Gastroesophageal sphincter (tissue), 4 donors: ENCODE measurements at places on chromosomes 5 and 9.
A peak's percentile ranks its signal among the peaks of the same experiment; 100 is the strongest.

- ATAC-seq, result no peak
Observed at GRCh38 chr5:116130471-116130870, 45.6 kb downstream of the COMMD10 start.

DNA sequence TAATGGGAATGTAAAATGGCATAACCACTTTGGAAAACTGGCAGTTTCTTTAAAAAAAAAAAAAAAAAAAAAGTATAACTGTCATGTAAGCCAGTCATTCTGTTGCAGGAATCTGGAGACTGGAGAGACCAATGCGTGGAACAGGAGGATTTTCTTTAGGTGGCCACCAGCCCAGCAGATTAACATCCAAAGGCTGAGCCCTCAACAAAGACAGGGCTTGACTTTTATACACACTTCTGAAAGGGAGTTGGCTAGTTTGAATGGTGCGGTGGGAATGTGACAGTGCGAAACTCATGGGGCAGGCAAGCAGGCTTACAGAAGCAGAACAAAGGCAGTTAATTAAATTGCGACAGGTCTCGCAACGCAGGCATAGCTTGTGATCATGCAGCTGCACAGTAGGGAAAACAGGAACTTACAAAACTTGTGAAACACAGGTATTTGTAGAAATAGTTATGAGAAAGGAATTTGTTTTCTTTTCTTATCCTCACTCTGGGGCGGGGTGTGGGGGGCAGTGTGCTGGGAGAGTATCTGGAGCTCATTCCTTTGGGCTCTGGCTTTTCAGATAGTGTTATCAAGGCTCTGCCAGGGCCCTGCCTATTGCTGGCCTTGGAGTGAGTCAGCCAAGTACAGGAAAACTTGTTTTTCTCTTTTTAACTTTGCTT is 12.0 kb downstream of the UIMC1 start:
- peak; percentile 50 for ATAC-seq

- ATAC-seq, result no peak
Observed at GRCh38 chr5:157390551-157391297, 69.3 kb upstream of the NIPAL4 start.

DNA sequence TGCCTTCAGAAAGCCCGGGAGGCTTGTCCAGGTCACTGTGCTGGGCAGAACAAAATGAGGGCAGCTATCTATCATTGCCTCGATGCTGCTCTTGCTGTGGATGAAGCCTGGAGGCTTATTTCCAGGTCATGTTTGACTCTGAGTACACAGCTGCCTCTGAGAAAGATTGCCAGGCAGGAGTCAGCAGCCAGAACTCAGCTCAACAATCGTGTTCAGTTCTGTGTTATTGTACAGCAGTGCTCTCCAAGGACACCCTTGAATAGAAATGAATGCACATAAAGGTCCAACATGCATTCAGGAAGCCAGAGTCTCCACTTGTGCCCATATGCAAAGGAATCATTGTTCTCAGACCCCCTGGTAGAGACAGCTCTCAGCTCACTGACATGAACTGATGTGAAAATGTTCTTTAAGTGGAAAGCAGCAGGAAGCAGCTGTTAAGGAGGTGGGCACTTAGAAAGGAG is 61.7 kb upstream of the ZFR start:
- no peak for ATAC-seq

- ATAC-seq, result no peak
Observed at GRCh38 chr9:5514617-5515260, 4.4 kb downstream of the PDCD1LG2 start.

DNA sequence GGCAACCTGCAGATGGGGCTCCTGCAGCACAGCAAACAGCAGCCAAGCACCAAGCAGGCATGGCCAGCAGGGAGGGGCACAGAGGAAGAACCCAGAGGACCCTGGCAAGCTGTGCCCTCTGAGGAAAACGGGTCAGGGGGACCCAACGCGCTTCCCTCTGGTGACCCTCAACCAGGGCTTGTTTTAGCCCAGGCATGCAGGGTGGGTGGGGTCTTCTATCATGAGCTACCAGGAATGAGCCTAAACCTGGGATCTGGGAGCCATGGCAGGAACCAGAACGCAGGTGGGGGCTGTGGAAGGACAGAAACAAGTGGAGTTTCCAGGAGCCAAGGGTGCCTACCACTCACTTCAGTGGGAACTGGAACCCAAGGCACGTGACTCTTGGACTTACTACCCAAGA is 20.9 kb downstream of the IPPK start:
- ATAC-seq, result no peak

GRCh38 chr5:122608222-122608621 is 166.7 kb upstream of the SNX2 start:
- ATAC-seq, result no peak

- ATAC-seq, result peak; percentile 28
Observed at GRCh38 chr9:71518045-71518827, 250.1 kb downstream of the CEMIP2 start.

- no peak for ATAC-seq
Observed at GRCh38 chr9:122106576-122106975, 13.5 kb upstream of the TTLL11 start.

DNA sequence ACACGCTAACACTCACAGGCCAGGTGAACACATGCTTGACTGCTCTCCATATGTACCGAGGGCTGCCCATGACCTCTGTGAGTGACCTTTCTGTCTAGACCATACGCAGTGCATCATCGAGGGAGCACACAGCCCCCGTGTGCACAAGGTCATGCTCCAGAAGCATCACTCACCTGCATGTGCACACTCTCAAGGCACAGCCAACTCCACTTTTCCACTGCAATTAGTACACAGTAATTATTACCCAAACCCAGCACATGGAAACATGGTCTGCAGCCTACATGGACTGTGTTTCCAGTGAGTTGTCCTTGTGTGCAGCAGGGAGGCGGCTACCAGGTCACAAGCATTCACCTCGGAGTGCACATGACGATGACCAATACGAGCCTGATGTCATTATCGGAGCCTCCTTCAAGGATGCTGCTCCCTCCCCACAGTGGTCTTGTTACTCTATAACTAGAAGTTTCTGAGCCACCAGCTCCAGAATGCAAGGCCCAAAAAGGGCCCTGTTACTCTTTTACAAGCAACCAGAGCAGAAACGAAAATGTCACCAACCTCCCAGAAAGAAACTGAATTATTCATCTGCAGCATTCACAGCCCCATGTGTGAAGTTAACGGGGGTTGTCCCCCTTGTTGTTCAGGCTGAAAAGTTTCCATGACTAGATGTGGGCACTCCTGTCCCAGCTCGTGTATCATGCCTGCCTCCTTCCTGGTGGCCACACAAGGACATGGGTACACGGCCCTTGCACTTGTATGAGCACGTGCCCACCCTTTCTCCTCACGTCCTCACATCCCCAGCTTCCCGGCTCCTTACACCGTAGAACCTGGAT is 31.2 kb downstream of the SEMA4D start:
- no peak for ATAC-seq

- ATAC-seq, result no peak
Observed at GRCh38 chr5:89695371-89695770, 714.2 kb downstream of the CETN3 start.

- ATAC-seq, result no peak
Observed at GRCh38 chr5:31982621-31983020, 191.5 kb downstream of the GOLPH3 start.

- ATAC-seq, result no peak
Observed at GRCh38 chr5:113269023-113269997, 165.5 kb downstream of the TSSK1B start.

GRCh38 chr5:148909766-148910165 is 83.4 kb downstream of the ADRB2 start:
- no peak for ATAC-seq

- ATAC-seq, result no peak
Observed at GRCh38 chr5:135487037-135487395, 34.9 kb upstream of the TIFAB start.

GRCh38 chr9:94086486-94087345 is 2.5 kb downstream of the PTPDC1 start:
- peak; percentile 51 for ATAC-seq

GRCh38 chr5:72210888-72211678 is 103.8 kb downstream of the MAP1B start:
- ATAC-seq, result no peak

GRCh38 chr5:106780355-106780754 is 890.4 kb downstream of the EFNA5 start:
- ATAC-seq, result no peak

- ATAC-seq, result no peak
Observed at GRCh38 chr5:152869971-152870370, 464.9 kb upstream of the NMUR2 start.

- peak; percentile 40 for ATAC-seq
Observed at GRCh38 chr9:130183133-130183762, 11.0 kb downstream of the NCS1 start.

- peak; percentile 43 for ATAC-seq
Observed at GRCh38 chr9:98795970-98796363, 388 bp downstream of the ANKS6 start.

DNA sequence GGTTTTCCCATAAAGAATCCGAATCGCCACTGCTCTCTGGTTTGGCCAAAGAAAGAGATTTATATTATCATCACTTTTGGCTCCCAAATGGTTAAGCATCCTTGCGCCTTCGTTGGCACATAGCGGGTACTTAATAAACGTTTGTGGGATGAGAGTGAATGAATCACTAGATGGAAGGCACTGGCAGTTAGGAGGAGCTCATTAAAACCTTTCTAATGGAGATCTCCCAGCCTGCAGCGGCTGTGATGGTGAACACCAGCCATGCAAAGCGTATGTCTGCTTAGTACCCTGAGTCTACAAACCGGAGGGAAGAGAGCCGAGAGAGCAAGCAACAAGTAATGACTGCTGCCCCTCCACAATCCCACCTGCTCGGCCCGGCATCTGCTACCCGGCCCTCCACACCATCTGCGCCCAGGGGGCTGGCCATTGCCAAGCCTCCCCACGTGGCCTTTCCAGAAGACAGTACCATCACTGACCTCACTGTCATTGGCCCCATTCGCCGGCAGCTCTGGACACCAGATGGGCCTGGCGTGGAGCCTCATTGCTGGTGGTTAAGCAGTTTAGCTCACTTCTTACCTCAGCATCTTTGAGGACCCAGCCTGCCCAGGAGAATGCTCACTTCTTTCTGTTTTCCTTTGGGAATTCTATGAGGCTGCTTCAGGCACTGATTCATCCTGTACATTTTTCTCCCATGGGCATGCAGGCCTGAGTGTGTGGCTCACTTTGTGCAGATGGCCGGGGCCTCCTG is 39.3 kb upstream of the ANKRD33B start:
- ATAC-seq, result no peak

GRCh38 chr5:81893961-81894360 is 77.9 kb upstream of the ATG10 start:
- ATAC-seq, result no peak

GRCh38 chr9:133882849-133883755 is 109.0 kb downstream of the VAV2 start:
- ATAC-seq, result no peak

DNA sequence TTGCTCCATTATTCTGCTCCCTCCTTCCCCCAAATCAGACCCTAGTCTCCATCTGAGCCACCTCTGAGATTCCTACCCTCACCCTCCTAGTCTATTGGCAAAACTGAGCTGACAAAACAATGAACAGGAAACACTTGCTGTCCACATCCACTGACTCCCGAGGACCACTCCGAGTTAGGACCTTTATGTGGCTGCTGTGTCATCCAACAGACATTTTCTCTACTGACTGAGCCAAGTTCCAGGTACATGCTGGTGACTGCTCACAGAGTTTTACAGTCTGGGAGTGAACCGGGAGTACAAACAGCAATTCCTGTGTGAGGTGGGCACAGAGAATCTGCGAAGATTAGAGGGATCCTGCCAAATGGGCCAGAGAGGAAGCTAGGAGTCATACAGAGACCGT is 39.2 kb downstream of the CFAP90 start:
- no peak for ATAC-seq

GRCh38 chr9:6680797-6681146 is 35.2 kb upstream of the GLDC start:
- peak; percentile 54 for ATAC-seq

DNA sequence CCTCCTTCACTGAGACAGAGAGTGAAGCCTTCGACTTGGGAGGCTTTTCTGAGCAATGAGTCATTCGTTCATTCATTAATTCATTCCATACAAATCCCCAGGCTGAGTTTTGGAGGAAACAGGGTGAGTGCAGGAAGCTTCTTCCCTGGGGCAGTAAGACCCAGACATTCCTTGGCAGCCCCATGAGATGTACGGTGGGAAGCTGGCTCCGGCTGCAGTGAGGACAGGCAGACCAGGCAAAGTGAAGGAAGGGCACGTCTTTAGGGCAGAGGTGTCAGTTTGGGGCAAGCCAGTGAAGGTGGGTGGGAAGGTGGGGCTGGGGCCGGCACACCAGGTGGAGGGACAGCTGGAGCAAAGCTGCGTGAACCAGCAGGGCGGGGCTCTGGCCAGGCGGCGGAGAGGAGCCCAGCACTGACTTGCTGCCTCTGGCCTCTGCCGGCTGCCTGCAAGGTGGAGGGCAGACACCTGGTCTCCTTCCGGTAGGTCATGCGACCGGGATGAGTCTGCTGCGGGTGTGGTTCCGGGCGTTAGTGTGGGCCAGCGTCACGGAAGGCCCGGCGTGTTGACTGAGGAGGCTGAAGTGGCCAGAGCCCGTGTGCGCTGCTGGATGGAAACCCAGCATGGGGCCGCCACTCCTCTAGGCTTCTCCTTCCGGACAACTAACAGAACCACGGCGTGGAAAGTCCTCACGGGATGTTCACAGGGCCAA is 16.6 kb downstream of the OLFM1 start:
- peak; percentile 15 for ATAC-seq

DNA sequence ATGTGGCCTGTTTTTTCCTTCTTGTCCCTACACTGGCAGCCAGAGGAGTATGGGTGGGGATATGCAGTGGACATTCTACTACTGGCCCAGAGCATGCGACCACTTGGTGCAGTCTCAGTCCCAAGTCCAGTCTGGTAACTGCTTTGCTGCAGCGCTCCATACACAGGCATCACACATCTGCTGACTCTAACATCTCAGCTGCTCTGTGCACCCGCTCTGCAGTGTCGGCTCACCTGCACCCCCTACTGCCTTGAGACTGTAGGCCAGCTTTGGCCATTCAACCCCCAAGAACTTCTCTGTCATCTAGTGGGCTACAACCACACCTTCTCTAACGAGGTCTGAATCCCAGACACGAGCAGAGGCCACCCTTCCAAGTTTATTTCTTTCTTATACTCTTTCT is 46.4 kb upstream of the SLCO6A1 start:
- no peak for ATAC-seq

- ATAC-seq, result no peak
Observed at GRCh38 chr9:110241260-110241857, 14.9 kb downstream of the TXN start.

DNA sequence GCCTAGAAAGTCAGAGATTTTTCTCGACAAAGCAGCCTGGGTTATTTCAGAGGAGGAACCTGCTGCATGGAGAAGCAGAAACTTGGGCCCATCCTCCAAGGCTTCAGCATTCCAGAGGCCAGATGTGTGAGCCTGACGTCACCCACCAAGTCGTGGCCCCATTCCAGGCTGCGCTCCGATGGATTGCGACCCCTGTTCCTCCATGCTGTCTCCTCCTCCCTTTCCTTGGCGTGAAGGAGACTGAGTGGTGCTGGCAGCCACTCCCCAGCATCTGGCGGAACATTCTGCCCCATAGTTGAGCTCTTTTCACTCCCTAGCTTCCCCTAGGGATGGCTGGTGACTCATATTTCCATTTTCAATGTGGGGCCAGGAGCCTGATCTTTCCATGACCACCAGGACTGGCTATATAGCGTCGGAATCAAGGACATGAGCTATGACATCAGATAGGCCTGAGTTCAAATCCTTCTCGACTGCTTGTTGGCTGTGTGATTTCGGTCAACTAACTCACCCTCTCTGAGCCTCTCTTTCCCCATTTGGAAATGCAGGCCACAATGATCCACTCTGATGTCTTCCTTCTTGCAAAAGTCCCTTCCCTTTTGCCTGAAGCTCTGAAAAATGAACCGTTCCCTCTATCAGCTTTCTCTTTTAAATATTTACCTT is 24.5 kb upstream of the DUSP1 start:
- peak; percentile 94 for ATAC-seq
